Hematopoietic multipotent progenitor cell (in vitro differentiated cells): ENCODE measurements at places on chromosomes 12 and 14. TPM values are rescaled to one million over a fixed set of nuclear protein-coding genes. Genes with fewer than 3 reads are reported as not detected.
A peak's percentile ranks its signal among the peaks of the same experiment; 100 is the strongest.

- no peak for DNase-seq
These were observed 4.8 kb downstream of the NDUFA9 start for GRCh38 chr12:4653691-4654090.

- no peak for DNase-seq
These were observed 26.2 kb downstream of the WNK1 start for GRCh38 chr12:778615-779014.

GRCh38 chr14:103688906-103689902 is 26.0 kb downstream of the XRCC3 start:
- DNase-seq = no peak

SLC16A7 gene
- 16.2 TPM for total RNA-seq

SLC25A47 gene
- total RNA-seq = not detected

DNA sequence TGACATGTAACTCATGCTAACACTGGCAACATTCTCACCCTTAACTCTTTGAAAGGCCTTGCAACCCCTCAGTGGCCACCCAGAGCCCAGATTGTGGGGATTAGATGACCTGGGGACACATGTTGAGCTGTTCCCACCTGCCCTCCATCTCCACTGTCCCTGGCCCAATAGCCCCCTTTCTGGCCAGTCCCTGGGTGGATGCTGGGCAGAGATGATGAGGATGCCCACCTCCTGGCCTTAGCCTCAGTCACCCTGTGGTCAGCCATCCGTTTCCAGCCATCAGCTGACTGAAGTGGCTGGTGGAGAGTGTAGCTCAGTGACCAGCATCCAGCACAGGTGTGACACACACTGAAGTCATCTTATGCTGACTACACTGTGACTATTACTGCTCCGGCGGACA is 4.7 kb downstream of the ANHX start:
- DNase-seq = no peak

OR4E2 gene
- total RNA-seq = under 0.01 TPM

DNA sequence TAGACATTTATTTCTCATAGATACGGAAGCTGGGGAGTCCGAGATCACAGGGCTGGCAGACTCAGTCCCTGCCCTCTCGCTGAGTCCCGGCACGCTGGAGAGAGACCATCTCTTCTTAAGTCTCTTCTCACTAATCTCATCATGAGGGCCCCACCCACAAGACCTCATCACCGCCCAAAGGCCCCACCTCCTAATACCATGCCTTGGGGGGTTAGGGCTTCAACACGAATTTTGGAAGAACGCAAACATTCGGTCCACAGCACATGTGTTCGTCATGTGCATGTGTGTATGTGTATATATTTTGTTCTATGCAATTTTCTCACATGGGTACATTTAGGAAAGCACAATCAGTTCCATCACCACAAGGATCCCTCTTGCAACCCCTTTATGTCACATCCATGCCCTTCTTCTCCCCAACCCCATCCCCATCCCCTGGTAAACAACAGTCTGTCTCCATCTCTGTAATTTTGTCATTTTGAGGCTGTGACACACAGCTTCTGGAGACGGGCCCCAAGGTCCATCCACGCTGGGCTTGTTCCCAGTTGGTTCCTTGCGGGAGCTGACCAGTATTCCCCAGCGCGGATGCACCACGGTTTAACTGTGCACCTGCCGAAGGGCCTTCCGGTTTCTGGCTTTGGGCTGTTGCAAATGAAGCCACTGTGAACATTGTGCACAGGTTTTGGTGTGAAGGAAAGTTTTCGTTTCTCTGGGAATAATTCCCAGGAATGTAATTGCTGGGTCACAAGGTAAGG is 317.5 kb upstream of the DIO3 start:
- DNase-seq = no peak

DNA sequence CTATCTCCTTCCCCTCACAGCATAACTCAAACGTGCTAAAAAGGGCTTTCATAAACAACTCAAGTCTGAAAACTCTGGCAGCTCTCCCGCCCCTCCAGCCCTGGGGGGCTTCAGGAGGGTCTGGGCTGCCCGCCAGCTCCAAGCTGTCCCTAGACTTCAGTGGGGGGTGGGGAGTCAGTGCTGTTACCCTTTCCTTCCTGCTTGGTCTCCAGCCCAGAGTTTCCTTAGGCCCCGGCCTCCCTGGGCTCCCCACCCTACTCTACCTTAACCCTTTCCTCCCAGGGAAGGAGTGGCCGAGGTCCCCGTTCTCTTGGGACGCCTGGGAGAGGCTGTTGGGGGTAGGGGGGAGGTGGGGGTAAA is 530 bp upstream of the NYNRIN start:
- DNase-seq = no peak

FSCB gene
- total RNA-seq = not detected

DNA sequence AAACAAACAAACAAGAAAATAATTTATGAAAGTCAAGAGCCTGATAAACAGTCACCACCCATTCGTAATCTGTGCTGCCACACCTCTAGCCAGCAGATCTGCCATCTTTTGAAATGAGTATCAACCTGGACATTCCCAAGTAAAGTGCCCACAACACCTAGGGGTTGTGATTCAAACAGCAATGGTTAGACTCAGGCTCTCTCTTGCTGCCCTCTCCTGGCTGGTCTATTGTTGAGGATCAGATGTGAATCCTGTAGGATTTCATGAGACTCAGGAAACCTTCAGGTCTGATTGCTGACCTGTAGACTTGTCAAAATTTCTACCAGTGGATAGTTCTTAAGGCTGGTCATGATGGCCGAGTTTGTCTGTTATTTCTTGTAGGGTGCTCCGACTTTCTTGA is 26.8 kb downstream of the DGLUCY start:
- DNase-seq = no peak

OTUB2 gene
- total RNA-seq = 0.54 TPM

DNA sequence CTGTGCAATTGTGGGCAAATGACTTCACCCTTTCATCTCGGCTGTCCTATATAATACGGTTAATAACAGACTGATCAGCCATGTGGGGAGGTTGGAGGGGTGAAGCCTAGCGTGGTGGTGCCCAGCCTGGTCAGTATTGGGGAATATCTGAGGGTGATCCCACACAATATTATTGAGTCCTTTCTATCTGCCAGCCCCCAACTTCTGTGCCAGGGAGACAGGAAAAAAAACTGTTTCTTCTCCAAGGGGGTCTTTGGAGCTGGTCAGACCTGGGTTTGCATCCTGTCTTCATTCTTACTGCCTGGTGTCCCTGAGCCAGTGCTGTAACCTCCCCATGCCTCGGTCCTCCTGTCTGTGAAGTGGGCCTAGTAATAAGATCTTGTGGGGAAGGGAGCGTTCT is 6.5 kb downstream of the CYP46A1 start:
- DNase-seq = no peak

DNA sequence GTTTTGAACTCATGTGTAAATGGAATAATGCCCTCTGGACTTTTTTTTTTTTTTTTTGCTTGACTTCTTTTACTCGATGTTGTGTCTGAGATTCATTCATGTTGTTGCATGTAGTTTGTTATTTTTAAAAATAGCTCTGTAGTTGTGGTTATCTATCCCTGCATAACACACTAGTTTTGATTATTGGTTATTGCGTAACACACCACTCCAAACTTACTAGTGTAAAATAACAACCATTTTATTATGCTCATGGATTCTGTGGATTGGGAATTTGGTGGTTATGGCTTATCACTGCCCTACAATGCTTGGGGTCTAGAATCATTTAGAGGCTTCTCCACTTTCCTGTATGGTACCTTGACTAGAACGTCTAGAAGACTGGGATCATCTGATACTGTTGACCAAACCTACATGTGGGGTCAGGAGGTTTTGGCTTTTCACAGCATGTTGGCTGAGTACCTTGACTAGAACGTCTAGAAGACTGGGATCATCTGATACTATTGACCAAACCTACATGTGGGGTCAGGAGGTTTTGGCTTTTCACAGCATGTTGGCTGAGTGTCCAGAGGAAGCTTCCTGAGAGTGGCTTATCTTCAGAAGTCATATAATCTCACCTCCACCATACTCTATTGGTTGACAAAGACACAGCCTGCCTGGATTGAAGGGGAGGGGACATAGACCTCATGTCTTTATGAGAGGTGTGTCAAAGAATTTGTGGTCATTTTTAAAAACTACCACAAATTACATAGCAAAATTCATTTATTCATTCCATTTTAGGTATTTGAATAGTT is 11.6 kb downstream of the VRK1 start:
- no peak for DNase-seq

DNA sequence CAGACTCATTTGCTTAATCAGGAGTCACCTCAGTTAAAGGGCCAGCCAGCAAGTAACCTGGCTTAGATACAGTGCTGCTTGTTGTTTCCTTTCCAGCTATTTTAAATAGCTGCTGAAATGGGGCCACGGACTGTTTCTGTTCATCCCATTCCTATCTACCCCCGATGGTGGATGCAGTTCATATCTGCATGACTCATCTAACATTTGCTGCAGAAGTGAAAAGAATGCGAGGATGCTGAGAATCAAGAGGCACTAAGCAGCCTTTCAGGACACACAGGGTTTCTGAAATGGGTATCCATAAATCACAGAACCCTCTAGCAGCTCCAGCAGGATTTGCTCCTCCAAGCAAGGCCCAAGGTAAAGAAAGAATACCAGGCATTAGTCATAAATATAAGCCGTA is 60.2 kb upstream of the RTRAF start:
- DNase-seq = no peak

DNA sequence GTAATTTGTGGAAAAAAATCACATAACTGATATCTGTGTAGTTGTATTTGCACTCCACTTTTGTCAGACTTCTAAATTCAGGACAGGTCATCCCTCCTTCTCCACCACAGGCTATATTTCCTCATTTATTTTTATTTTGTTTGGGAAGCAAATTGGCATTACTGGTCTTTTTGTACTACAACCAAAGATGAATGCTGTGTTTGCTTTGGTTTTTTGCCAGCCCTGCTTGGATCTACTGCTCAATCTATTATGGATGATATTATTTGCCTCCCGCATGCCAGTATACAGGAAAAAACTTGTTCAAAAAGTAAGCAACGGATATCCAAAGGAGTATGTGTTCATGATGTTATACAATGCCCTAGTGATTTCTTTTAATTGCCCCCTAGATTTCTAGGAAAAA is 948.8 kb downstream of the TRHDE start:
- no peak for DNase-seq

- DNase-seq = no peak
These were observed 173.8 kb upstream of the CNOT2 start for GRCh38 chr12:70069221-70070105.

GRCh38 chr12:49891476-49891875 is 12.2 kb downstream of the FAIM2 start:
- no peak for DNase-seq

CCDC60 gene
- not detected for total RNA-seq

DNA sequence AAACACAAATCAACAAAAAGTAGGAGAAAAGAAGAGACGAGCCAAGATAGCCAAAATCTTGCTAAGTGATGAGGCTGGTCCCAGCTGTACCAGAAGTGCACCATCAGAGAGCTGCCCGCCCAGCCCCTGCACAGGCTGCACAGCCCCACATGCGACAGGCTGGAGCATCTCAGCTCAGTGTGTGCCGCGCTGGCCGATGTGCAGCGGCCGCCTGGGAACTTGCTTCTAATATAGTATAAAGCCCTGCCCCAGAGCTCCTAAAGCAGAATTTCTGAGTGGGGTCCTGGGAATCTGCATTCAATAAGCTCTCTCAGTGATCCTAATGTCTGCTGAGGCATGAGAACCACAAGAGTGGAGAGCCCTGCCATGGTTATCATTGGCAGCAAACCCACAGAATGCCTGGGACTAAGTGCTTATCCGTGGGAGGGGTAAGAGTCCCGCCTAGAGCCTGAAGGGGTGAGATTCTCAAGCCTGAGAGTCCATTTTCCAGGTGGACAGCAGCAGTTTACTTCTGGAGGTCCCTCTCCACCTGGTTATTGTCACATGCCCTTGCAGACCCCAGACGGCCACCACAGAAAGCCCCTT is 171.6 kb downstream of the DPF3 start:
- DNase-seq = no peak

- peak; percentile 84 for DNase-seq
These were observed 5.6 kb downstream of the TNFRSF1A start for GRCh38 chr12:6336079-6336888.

MTRFR gene
- total RNA-seq = 12.1 TPM

GRCh38 chr12:108779998-108780688 is 48.8 kb upstream of the CORO1C start:
- no peak for DNase-seq

DNA sequence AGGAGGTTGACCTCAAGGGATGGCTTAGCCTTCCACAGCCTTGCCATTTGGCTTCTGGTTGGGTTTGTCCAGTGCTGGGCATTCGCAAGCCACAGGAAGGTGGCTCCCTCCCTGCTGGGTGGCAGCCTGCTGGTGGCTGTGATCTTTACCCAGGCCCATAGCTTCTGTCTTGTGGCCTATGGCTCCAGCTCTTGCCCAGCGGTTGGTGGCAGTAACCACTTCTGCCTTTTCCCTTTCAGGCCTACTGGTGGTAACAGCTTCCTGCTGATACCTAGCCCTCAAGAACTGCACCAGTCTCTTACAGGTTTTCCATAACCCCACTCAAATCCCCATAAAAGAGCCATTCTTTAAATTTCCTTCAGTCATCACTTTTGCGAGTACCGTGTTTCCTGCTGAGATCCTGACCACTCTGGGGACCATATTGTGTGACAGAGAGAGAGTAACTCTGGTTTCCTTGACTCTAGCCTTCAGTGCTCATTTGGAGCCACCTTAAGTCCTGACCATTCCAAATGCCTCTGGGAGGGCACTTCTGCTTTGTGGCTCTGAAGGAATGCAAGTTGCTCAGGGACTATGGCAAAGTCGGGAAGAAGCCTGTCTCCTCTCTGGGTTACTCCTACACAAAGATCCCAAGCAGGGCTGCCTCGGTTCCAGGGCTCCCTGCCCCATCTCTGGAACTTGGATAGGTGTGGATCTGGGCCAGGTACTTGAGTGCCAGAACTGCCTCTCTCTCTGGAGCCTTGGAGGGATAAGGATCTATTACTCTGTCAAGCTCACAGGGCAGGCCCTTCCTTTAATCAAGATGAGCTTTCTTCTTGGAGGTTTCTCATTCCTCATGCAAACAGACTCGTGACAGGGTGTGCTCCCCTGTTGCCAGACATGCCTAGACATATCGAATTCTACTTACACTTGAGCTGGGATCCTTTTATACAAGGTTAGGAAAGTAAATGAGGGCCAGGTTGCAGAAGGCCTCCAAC is 2.9 kb upstream of the NYNRIN start:
- DNase-seq = no peak

DNA sequence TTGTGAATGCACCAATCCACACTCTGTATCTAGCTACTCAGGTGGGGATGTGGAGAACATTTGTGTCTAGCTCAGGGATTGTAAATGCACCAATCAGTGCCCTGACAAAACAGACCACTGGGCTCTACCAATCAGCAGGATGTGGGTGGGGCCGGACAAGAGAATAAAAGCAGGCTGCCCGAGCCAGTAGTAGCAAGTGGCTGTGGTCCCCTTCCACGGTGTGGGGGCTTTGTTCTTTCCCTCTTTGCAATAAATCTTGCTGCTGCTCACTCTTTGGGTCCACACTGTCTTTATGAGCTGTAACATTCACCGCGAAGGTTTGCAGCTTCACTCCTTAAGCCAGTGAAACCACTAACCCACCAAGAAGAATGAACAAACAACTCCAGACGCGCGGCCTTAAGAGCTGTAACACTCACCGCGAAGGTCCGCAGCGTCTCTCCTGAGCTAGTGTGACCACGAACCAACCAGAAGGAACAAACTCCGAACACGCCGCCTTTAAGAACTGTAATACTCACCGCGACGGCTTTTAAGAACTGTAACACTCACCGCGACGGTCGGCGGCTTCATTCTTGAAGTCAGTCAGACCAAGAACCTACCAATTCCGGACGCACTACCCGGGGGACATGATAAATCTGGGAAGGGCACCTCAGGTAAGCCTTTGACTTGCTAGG is 4.6 kb upstream of the LDHB start:
- no peak for DNase-seq

BDKRB1 gene
- total RNA-seq = not detected
